ENCODE measurements at places on chromosomes 2 and 18. TPM values are rescaled to one million over a fixed set of nuclear protein-coding genes. Genes with fewer than 3 reads are reported as not detected.

DNA sequence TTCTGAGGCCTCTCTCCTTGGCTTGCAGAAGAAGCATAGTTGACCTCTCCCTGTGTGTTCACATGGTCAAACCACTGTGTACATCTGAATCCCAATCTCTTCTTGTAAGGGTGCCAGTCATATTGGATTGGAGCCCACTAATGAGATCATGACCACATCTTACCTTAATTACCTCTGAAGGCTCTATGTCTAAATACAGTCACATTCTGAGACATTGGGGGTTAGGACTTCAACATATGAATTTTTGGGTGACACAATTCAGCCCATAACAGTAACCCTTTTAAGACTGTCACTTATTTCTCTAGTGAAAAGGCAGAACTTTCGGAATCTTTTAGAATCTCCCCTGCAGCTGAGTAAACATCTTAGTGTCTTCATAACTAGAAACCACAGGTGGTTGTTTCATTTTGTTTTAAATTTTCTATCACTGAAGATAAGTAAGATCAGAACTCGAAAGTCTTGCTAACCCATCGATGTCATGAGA lies 33.3 kb downstream of the BMP10 start:
- no peak for DNase-seq
- no peak overlapping the region for H3K27ac ChIP-seq
- H3K4me3 ChIP-seq, result no peak overlapping the region
- no peaks in the 10 kb centered on the region for H3K27me3 ChIP-seq

- H3K36me3 ChIP-seq, result no peaks in the 10 kb centered on the region
- no peak overlapping the region for H3K4me3 ChIP-seq
- DNase-seq, result no peak
- no peaks in the 10 kb centered on the region for H3K4me1 ChIP-seq
- no peaks in the 10 kb centered on the region for H3K27me3 ChIP-seq
Measured at GRCh38 chr2:110957293-110957692, 163.4 kb upstream of the BCL2L11 start.

DNA sequence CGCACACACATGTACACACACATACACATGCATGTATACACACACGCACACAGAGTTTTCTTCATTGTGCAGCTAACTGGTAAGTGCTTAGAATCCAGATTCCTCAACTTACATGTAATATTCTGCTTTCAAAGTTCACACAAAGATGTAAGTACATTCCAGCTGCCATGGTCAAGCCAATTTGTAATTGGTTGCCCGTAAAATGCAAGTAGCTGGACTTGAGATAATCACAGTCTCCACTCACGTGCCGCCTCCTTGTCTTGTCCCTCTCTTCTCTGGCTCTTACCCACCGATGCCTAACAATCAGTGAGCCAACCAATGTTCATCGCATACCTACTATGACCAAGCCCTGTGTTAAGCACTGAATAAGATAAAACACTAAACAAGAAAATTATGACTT lies 77.8 kb downstream of the SOCS6 start:
- no peaks in the 10 kb centered on the region for H3K36me3 ChIP-seq
- no peaks in the 10 kb centered on the region for H3K27me3 ChIP-seq
- DNase-seq, result no peak
- H3K27ac ChIP-seq, result no peak overlapping the region

GRCh38 chr18:24114924-24115549 lies 23.8 kb upstream of the CABYR start:
- H3K4me1 ChIP-seq, result peaks cover 36% of the 10 kb centered on the region
- no peak overlapping the region for H3K4me3 ChIP-seq
- peak overlapping the region; percentile 93 for H3K27ac ChIP-seq
- no peak for DNase-seq
- H3K27me3 ChIP-seq, result no peaks in the 10 kb centered on the region
- no peaks in the 10 kb centered on the region for H3K36me3 ChIP-seq

DNA sequence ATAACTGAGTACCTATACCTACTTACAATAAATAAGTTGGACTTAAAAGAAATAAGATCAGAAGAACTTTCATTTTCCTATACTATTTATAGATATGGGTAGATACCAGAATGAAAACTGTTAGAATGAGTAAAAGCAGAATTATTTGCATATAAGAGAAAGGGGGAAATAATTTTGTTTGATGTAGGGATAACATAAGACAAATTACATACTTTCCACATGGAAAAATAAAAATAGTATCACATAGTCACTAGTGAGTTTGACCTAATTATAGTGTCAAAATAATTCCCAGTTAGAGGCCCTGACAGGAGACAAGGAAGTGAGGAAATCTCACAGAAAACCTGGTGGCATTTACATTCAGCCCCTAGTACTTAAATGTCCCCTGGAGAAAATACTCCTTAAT lies 28.6 kb downstream of the KCMF1 start:
- no peaks in the 10 kb centered on the region for H3K27me3 ChIP-seq
- peaks cover 28% of the 10 kb centered on the region for H3K4me1 ChIP-seq
- H3K4me3 ChIP-seq, result no peak overlapping the region
- DNase-seq, result no peak
- no peak overlapping the region for H3K27ac ChIP-seq

CDC42EP3 gene
- 17.2 TPM for total RNA-seq

RNF125 gene
- 2.7 TPM for total RNA-seq

ZNF385B gene
- total RNA-seq, result 15.3 TPM

EGR4 gene
- not detected for total RNA-seq

RGPD4 gene
- not detected for total RNA-seq

LYPD6B gene
- total RNA-seq, result 0.52 TPM

Measured in adrenal gland (tissue), 19 donors.